Naive B cell (primary cell): ENCODE measurements at places on chromosomes 6 and 20. TPM values are rescaled to one million over a fixed set of nuclear protein-coding genes. Genes with fewer than 3 reads are reported as not detected.

GRCh38 chr6:117508450-117508971 is 26.0 kb downstream of the DCBLD1 start:
- DNase-seq, result no peak

DNA sequence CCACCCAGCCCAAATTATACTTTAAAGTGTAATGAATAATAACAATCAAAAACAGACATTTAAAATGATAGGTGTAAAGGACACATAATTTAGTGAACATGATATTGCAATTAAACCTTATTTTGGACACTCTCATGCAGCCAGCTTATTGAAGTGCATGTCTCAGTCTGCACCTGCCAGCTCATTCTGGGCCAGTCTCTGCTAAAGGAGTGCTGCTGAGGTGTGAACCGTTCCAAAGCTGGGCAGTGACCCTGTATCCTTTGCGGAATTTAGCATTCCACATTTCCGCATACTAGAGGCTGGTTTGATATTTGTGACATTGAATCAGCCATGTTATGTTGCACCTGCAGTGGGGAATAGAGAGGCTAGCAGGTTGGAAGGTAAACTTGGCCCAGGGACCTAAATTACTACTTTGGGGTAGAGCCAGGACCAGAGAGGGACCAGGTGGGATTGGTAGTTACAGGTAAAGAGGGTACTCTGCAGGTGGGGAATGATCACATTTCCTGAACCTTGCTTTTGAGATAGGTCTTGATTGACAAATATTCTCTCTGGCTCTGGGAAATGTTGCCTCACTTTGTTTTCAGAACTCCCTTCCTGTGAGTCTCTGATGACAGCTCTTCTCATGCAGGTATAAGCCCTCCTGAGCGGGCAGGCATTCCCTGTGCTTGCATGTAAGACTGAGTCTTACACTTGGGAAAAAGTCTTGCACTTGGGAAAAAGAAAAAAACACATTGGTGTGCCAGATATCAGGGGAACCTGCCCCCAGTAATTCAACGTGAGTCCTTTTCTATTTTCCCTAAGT is 26.2 kb downstream of the TULP4 start:
- no peak for DNase-seq

DNA sequence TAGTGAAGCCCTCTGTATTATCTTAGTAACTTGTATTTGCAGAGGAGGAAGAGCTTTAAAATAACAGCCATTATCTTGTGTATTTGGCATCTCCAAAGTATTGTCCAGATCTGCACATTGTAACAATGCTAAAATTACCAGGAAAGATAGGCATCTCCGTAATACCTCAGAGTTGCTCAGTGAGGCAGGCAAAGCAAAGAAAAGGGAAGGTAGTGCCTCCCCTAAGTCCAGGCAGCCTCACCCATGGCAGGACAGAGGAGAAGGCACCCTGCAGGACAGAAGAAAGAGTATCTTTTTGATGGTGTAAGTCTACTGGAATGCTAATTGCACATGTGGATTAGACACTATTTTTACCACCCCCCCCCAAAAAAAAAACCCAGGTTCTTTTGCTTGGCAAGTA is 13.6 kb upstream of the SSTR4 start:
- DNase-seq, result no peak

DNA sequence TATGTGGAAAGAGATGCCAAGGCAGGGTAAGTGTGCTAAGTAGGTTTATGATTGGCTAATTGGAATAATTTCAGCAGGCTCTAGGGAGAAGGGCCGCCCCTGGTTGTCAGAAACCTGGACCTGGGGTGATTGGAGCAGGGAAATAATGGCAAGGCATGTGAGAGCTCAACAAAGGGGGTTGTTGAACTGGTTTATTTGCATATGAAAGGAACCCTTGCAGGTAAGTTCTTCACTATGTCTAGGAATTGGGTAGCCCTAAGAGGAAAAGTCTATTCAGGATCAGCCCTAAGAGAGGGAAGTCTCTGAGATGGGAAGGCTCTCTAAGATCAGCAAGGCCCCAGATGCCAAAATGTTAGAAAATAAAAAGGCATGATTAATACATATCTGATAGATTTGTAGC is 175.4 kb upstream of the PRND start:
- no peak for DNase-seq

GRCh38 chr6:94570581-94570980 is 1006.8 kb upstream of the MANEA start:
- DNase-seq, result no peak

The SNX3 gene
- polyA plus RNA-seq, result 659 TPM
